ENCODE measurements at places on chromosomes 6 and 20.

GRCh38 chr6:41445261-41445660 lies 100.9 kb upstream of the FOXP4 start:
- no peak for DNase-seq

- DNase-seq, result no peak
Observed at GRCh38 chr6:142478117-142478516, 176.3 kb downstream of the ADGRG6 start.

GRCh38 chr6:143507358-143508145 lies 4.0 kb downstream of the FUCA2 start:
- DNase-seq, result no peak

DNA sequence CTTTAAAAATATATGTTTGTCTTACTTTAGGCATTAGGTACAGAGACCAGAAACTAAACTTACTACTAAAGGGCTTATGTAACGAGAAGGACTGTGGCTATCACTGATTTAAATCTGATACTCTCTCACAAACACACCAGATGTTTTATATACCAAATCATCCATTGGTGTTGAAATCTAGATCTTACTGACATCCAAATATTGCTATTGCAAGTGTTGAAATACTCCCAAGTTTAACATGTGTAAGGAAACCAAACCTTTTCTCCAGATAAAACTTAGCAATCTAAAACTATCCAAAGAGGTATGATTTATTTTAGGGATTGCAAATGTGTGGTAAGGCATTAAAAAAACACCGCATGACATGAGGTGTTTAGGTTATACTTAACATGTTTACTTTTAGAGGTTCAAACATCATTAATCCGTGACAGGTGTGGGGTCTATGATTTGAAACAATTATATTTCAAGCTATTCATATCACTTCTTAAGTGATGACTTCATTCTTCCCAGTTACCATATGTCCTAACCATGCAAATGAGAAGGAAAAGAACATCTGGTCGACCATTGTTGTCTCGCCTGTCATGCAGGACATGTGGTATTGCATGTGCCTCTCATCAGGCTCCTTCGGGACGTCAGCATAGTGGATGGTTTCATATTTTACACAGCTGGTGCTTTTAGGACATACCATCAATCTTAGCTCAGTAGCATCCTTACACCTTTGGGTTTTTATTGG lies 168.3 kb upstream of the SPACA1 start:
- no peak for DNase-seq

- DNase-seq, result no peak
Observed at GRCh38 chr6:169663468-169663867, 38.4 kb downstream of the WDR27 start.

GRCh38 chr20:32589256-32589655 lies 4.1 kb upstream of the NOL4L start:
- no peak for DNase-seq

- no peak for DNase-seq
Observed at GRCh38 chr6:35691027-35691824, 2.5 kb upstream of the FKBP5 start.

- DNase-seq, result no peak
Observed at GRCh38 chr6:159213405-159213804, 44.2 kb downstream of the FNDC1 start.

- DNase-seq, result no peak
Observed at GRCh38 chr6:1940381-1940780, 305.0 kb downstream of the GMDS start.

DNA sequence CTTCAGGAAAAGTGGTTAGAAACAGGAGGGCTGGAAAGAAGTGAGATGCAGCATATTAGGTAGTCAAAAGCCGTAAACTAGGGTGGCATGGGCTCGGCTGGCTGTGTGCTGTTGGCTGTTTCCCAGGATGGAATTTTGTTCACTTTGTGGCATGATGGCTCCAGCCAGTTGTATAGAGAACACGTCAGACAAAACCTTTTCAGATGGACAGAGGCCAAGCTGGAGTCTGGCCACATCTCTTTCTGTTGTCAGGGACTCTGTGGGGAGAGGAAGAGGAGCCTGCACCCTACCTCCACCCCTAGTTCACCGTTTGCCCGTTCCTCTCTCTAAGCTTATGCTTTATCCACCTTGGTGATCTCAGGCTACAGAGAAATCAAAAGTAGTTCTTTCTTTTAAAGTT lies 22.0 kb downstream of the C6orf89 start:
- DNase-seq, result peak; percentile 47

- no peak for DNase-seq
Observed at GRCh38 chr6:137890983-137891537, 24.0 kb downstream of the TNFAIP3 start.

DNA sequence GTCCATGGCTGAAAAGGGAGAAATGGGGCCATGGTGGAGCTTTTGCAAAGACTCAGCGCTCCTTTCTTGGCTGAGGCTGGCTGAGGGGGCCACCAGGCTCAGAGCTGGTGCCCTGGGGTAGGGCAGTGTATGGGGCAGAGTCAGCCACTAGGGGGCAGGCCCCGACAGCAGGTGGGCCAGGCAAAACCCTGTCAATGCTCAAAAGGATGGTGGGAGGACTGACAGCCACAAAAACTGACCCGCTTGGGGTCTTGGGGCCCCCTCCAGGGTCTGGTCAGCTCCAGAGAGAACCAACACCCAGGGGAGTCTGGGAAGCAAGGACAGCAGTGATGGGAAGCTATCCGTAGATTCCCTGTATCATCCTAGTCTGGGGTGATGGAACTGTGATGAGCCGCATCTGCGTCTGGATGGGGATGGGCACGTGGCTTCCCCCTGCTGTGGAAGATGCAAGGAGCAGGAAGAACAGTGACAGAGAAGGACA lies 306.9 kb downstream of the DHX35 start:
- peak; percentile 12 for DNase-seq

GRCh38 chr6:120826253-120826652 lies 508.0 kb downstream of the TBC1D32 start:
- no peak for DNase-seq

DNA sequence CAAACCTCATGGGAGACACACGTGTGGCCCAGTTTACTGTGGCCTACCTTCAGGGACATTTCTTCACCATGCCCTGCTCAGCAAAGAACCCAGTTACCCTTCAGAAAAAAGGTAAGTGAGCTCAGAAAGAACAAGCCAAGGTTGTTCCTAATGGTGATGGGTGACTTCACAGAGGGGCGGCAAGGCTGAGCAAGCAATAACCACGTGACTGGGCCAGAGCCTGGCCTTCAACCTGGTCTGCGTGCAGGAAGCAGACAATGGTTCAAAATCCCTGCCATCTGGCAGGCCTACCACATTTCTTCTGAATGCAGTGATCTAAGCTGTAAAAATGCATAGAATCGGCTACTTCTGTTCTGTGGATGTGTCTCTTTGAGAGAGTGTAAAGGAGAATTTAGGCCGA lies 115.5 kb upstream of the CST7 start:
- DNase-seq, result no peak

GRCh38 chr6:11798538-11798937 lies 19.9 kb upstream of the ADTRP start:
- DNase-seq, result no peak

DNA sequence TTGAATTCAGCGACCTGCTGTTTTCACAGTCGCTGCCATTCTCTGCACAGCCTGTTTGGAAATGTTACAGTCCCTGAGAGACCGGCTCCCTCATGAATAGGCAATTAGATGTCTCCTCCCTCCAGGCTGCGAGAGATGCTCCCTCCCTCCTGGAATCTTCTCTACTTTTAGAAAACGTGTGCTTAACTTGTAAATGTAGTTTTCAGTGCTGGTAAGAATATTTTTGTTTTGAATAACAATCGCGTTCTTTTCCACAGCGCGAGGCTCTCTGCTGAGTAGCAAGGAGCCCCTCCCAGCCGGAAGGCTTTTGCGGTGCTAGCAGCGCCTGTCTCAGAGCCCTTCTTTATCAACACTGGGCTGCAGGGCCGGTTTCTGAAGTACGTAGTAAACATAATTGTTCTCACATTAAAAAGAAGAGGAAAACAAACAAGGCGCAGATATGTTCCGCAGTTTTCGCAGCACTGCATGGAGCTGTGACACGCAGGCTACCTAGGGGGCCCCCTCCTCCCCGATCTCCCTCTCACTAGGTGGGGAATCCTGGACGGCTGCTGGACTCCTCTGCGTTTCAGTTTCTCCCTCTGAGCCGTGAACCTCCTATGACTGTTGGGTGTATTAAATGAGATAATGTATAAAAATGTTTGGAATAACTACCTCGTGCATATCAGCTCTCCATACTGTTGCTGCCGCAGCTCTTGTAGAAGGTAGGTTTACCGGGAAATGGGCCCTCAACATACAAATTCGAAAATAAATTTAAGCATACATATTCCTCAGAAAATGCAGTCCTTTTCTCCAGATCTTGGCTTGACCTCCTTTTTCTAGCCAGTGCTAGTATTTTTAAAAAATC lies 79.0 kb upstream of the SPACA1 start:
- DNase-seq, result peak; percentile 23

DNA sequence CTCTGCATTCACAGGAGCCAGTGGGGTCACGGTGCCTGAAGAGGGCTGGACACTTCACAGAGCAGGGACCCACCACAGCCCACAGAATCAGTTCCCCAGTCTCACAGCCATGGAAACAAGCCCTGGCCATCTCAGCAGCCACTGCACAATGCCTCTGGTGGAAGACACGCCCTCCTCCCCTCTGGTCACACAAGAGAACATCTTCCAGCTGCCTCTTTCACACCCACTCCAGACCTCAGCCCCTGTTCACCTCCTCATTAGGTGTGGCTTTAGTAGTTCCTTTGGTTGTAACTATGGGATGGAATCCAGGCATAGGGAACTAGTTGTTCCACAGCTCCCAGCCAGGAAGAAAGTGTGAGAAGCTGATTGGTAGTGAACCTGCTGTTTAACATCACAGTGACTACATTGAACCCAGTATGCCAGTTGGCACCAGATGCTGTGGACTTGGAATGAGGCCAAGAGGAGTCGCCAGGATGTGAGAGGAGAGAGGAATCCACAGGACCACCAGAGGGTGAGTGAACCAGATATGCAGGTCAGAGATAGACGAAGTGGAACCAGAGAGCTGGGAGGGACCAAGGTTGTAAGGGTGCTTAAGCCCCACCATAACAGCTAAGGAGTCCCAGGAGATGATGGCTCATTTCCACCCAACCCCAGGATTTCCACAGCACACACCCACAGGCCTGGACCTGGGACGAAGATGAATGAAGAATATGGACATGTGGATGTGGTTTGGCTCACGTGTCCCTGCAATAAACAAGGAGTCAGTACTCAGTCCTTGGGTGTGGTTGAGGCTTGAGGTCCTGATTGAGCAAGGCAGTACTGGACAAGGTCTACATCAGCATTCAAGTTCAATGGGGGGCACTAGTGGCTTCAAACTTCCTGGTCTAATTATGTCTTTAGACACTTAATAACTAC lies 8.8 kb upstream of the BTN3A3 start:
- no peak for DNase-seq

- no peak for DNase-seq
Observed at GRCh38 chr20:3135507-3136070, 24.1 kb downstream of the FASTKD5 start.

DNA sequence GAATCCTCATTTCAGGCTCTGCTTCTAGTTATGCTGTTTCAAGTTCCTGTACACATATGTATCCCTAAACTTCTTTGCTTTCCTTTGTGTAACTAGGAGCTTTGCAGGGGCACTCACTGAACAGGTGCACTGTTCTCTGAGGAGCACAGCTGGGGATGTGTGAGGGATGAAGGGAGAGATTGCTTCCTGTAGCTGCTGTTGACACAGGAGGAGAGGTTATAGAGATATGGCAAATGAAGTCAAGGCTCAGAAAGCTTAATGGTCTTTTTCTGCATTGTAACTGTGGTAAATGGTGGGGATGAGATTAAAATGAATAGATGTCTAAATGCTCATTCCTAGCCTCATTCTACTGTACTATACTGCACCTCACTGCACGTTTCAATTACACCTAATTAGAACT lies 454.3 kb downstream of the BTBD3 start:
- DNase-seq, result no peak

GRCh38 chr20:8250539-8251200 lies 118.6 kb downstream of the PLCB1 start:
- no peak for DNase-seq

GRCh38 chr20:36167902-36168503 lies 13.5 kb downstream of the EPB41L1 start:
- no peak for DNase-seq

DNA sequence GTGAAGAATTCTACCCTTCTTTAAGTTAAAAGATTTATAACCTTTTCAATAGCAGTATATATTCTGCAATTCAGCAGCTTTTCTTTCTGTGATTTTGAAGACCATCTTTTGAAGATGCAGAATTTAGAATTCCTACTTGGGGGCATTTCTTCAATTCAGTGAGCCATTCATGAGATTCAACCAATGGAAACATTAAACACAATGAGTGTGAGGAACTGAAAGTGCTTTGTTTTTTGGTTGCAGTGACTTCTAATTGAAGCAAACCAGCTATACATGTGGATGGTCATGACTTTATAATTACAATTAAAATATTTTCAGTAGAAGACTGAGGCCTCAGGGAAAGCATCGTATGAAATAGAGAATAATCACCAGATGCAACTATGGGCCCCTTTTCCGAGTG lies 108.3 kb downstream of the CARMIL1 start:
- no peak for DNase-seq

DNA sequence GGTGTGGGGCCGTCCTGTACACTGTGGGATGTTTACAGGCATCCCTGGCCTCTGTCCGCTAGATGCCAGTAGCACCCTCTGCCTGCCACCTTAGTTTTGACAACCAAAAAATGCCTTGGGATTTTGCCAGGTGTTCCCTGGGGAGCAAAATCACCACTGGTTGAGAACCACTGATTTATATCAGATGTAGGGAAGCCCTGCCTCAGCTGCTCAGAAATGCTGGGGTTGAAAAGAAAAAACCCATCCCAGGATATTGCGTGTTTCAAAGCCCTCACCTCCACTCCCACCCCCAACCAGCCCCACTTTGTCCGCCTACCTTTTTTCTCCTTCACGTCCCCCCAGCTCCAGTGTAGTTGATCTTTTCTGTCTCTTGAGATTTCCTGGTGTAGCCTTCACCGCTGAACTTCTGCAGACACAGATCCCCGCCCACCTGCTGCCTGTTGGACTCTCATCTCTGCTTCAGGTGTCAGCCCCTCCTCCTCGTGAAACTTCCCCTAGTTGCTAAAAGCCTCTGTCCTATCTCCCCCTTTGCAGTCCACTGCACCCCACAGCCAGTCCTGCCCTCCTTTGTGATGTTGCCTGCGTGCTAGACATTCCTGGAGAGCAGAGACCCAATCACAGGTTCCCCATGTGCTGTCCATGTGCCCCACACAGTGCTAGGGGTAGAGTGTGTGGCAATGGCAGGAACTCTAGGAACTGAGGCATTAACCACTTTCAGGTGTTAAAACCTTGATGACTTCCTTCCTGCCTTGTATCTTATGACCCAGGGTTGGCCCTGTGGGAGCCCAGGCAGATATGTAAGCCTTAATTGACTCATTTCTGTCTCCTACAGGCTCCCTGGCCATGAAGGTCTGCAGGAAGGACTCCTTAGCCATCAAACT lies 98.9 kb downstream of the TBC1D7 start:
- DNase-seq, result no peak
